NCI-H1092 (cell line): ENCODE measurements at places on chromosomes 1 and 21.

DNA sequence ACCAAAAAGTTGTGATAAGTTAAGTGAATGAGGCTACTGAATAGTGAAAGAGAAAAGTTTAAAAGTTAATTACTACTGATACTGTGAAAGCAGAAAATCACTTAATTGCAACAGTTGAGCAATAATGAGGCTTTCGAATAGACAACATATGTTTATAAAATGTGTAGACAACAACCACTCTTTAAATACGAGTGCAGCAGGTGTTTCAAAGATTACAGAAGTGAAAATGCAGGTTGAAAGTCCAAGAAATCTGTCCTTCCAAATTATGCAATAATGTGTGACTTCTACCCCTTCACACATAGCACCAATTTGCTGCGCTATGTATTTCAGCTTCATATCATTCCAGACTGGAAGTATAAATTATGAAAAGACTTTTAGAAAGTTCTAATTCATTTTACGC, 213.0 kb downstream of the COL24A1 start:
- no peak for DNase-seq

DNA sequence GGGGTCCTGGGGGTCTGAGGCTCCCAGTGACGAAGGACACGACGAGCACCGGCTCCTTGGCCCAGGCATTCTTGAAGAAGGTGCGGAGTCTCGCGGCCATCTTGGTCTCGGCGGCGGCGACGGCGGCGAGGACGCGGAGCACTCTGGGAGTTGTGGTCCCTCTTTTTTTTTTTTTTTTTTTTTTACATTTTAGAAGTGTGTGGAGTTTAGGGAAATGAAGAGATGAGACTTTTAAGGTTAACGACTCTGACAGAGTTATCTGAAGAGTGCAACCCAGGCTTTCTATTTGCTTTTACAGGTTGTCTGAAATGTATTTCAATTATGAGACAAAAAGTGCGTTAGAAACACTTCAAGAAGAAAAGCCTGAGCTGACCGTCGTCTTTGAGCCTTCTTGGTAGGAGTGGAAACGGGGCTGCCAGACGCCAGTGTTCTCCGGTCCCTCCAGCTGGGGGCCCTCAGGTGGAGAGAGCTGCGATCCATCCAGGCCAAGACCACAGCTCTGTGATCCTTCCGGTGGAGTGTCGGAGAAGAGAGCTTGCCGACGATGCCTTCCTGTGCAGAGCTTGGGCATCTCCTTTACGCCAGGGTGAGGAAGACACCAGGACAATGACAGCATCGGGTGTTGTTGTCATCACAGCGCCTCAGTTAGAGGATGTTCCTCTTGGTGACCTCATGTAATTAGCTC, 9.7 kb downstream of the OR2B11 start:
- DNase-seq = peak; percentile 24

DNA sequence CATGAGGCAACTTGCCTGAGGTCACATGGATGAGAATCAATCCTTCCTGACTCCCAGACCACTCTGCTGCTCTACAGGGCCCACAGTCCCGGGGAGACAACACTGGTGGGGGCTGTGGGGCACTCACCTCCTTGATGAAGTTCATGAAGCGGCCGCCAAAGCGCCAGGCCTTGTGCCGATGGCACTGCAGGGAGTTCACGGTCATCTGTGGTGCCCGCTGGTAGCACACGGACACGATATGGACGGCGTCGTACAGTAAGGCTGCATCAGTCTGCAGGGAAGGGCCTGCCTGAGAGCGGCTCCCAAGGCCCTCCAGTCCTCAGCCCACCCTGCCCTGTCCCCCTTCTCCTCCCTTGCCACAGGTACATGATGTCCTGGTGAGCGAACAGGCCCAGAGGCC, 175.3 kb downstream of the GRIK3 start:
- no peak for DNase-seq

- peak; percentile 66 for DNase-seq
Measured at GRCh38 chr1:56527548-56528302, 51.6 kb downstream of the PLPP3 start.

- DNase-seq = no peak
Measured at GRCh38 chr1:209884249-209884648, 53.8 kb upstream of the SYT14 start.

- no peak for DNase-seq
Measured at GRCh38 chr21:44490816-44491215, 35.5 kb downstream of the LRRC3 start.

DNA sequence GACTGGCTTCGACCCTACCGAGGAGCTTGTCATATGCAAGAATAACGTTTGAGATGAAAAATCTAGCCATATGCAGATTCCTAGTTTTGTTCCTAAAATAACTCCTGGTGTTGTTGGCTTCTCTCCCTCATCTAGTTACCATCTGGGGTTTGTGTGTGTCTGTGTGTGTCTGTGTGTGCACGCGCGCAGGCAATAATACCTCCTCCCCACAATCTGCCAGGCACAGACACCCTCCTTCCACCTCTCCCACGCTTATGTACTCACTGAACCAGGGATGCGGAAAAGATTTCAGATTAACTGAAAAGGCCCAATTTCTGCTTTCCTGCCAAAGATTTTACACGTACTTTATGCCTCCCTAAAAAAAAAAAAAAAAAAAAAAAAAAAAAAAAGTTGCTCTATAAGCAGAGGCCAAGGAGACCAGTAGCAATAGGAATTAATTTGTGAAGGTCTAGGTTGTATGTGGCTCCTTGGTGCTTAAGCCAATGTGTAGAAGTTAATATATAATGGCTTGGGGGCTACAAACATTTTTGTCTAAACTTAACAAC, 452.7 kb downstream of the NUF2 start:
- DNase-seq = no peak

- DNase-seq = peak; percentile 30
Measured at GRCh38 chr1:222777977-222778376, 36.9 kb upstream of the DISP1 start.

DNA sequence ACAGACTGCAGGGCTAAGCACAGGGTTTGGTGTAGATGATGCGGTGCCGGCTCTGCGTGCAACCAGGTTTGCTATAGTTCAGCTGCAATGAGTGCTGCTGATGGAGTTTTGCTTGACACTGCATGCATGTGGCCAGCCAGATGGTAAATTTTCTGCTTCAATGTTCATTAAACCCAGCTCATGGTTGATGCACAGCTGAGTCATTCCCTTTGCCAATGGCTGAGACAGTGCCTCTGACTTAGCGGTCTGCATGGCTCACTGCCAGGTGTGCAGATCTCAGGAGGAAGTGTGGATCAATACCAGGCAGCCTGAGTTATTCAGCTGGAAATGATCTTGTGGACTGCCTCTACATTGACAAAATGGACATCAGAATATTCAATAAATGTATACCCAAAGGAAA, 172.7 kb upstream of the ZP4 start:
- DNase-seq = no peak

GRCh38 chr1:10149231-10149630, 61.1 kb upstream of the KIF1B start:
- DNase-seq = no peak

DNA sequence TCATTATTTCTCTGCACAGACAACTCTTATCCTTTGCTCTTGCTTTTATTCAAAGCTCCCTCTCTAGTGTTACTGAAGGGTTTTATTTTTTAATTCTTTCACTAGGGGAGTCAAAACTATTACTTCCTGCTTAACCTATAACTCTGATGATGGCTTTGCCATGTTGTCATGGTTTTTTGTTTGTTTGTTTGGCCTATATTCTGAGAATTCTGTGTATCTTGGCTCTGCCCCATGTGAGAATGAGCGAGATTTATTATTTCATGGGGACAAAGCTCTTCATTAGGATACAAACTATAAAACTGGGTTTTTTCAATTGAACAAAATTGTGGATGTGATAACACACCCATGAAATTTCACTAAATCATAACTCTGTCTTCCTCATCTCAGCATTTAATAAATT, 190.5 kb upstream of the C1orf105 start:
- DNase-seq = no peak

DNA sequence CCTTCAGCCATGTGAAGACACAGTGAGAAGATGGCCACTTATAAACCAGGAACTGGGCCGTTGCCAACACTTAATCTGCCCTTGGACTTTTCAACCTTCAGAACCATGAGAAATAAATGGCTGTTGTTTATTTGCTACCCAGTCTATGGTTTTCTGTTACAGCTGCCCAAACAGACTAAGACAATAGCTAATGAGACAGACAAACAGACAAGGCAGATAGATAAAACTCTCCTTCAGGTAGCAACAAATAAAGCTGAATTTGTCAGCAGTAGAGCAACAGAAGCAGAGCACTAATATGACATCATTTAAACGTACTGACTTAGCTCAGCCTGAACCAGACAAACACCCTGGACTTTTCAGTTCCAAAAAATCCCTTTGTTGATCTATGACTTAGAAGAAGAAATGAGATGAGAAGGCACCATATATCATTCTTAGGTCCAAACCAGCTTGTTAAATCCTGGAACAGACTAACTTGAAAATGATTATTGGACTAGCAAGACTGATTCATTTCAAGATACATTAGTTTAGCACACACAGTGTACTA, 27.0 kb downstream of the ZZZ3 start:
- peak; percentile 42 for DNase-seq

DNA sequence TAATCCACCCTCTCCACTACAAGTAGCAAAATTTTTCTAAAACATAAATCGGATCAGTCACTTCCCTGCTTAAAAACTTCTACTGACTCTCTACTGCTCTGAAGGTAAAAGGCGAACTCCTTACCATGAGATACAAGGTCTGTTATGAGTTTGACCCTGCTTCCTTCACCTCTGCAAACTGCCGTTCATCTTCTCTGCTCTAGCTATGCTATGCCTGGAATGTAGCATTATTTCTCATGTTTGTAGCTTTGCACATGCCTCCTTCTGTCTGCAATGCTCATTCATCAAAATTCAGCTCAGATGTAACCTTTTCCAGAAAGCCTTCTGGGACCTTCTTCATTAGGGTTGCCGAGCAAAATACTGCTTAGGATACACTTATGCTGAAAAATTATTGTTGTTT, 30.8 kb downstream of the RPL5 start:
- DNase-seq = no peak

- DNase-seq = no peak
Measured at GRCh38 chr1:225425201-225425786, 2.5 kb downstream of the LBR start.

- DNase-seq = no peak
Measured at GRCh38 chr1:77193951-77194350, 25.3 kb downstream of the PIGK start.

DNA sequence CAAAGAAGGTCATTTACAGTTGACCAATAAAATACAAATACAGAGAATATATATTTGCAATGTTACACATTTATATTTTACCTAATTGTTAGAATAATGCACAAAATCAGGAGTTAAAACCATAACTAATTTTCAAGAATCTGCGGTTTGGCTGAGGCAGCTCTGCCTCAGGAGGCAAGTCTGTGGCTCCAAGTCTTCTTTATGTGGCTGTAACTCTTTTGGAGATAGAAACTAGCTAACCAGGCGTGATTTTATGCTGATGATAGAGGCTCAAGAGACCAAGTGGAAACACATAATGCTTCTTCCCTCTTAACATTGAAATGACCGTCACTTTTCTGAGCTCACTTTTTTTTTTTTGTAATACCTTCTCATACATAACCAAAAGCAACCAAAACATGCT, 744.7 kb upstream of the CXADR start:
- DNase-seq = no peak

DNA sequence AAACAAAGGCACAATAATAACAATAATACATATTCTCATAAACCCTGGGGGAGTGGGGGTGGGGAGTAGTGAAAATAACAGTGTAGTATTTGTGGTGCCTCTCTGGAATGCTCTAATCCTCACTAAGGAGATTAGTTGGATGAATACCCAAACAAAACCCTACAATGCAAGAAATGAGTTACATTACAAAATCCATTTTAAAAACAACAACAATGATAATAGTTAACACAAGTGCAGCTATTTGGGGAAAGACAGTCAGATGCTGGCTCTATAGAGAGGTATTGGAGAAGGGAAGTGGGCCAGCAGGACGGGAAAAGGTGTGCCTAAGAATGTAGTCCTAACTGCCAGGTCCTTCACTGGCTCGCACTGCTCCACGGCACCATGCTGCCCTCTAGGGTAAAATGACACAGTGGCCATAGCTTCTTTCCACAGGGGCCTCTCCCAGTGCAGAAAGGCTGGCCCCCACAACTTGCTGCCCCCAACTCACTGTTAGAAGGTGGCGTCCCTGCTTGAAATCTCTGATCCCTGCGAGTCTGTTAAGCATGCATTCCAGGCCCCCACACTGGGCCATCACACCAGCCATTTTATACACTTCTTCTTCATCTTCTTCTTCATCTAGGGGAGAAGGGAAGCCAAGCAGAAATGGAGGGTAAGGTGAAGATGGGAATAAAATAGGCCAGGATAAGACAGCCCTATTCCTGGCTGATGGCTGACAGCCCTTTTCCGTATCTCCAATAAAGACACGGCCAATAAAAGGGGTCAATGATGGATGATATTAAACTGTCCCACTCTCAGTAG, 113.8 kb downstream of the UBR4 start:
- DNase-seq = no peak

GRCh38 chr1:169784102-169784501, 10.6 kb downstream of the METTL18 start:
- no peak for DNase-seq

DNA sequence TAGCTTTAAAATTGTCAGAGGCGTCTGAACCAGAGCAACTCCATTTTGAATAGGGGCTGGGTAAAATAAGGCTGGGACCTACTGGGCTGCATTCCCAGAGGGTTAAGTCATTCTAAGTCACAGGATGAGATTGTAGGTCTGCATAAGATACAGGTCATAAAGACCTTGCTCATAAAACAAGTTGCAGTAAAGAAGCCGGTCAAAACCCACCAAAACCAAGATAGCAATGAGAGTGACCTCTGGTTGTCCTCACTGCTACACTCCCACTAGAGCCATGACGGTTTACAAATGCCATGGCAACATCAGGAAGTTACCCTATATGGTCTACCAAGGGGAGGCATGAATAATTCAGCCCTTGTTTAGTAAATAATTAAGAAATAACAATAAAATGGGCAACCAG, 143.6 kb downstream of the GABPA start:
- no peak for DNase-seq

- DNase-seq = no peak
Measured at GRCh38 chr1:180947901-180948640, 35.4 kb downstream of the KIAA1614 start.

- no peak for DNase-seq
Measured at GRCh38 chr1:1337793-1338147, 6.7 kb downstream of the TAS1R3 start.
